ENCODE measurements at places on chromosomes 13 and 19.
A peak's percentile ranks its signal among the peaks of the same experiment; 100 is the strongest.

DNA sequence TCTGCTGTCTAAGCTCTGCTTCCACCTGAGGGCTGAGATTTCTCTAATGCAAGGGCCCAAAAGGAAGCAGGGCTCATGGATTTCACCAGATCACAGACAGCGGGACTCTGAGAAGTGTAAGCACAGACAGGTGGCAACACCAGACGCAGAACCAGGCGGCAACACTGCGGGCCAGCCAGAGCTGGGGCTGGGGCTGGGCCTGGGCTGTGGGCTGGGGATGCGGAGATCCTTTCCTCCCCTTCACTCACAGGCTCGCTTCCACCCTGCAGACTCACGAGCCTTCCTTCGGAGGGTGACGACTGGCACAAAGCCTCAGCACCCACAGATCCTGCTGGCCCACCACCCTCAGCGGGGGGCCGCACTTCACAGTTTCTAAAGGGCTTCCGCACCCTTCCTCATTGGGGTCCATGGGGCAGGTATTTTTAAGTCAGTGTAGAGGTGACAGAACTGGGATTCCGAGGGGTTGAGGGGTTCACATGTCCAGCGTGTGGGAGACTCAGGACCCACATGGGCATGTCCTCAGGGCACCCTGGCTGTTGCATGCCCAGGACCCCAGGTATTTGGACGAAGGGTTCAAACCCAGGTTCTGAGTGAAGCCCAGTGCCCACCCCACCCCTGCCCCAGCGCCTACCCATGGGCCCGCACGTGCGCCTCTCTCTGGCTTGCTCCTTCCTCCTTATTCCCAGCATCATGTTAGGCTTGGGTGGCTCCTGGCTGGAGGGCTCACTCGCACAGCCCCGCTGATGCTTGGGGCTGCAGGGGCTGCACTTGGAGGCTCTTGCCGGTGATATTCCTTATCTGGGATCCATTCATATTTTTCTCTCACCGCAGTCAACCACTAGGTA, 137.3 kb upstream of the GPR12 start:
- no peak for DNase-seq

- no peak for DNase-seq
Observed at GRCh38 chr13:33110713-33111413, 94.6 kb downstream of the KL start.

- peak; percentile 26 for DNase-seq
Observed at GRCh38 chr19:13817018-13817614, 21.9 kb downstream of the ZSWIM4 start.

- no peak for DNase-seq
Observed at GRCh38 chr13:102628559-102628958, 31.8 kb downstream of the TPP2 start.

GRCh38 chr19:36420961-36421748, 2.7 kb upstream of the ZFP82 start:
- no peak for DNase-seq

- DNase-seq: no peak
Observed at GRCh38 chr13:102960959-102961358, 105.3 kb downstream of the SLC10A2 start.

DNA sequence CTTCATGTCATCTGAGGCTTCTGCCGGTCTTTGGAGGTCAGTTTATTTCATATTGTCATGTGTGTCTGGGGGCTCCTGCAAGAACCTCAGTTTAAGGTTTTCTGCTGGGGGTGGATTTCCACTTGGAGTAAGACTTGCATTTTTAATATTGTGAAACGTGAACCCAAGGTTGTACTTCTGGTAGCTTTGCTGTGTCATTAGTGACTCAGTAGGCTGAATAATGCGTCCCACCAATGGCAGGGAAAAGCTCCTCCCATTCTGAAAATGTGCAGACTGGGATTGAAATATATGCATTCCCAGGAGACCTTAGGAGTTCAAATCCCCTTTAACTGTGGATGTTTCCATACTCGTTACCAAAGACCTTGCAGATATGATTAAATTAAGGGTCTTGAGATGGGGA, 46.2 kb downstream of the ING1 start:
- no peak for DNase-seq

- DNase-seq: no peak
Observed at GRCh38 chr13:67421475-67421874, 191.3 kb upstream of the PCDH9 start.

DNA sequence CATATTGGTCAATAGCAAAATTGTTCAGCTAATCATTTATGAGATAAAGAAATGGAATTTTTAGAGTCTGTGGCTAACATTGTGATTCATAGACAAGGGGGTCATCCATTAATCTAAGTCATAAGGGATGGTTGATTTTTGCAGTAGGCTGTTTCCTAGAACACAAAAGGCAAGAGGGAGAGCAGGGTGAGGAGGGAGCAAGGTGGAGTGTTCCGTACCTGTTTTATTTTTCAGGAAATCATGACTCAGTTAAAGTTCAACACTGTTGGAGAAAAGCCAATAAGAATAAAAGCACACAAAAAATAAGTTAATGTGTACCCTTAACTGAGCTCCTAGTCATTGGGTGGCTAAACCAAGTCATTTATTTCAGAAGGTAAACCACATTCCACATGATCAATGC, 512.4 kb upstream of the ATXN8OS start:
- no peak for DNase-seq

- no peak for DNase-seq
Observed at GRCh38 chr19:31263328-31263727, 85.9 kb downstream of the TSHZ3 start.

DNA sequence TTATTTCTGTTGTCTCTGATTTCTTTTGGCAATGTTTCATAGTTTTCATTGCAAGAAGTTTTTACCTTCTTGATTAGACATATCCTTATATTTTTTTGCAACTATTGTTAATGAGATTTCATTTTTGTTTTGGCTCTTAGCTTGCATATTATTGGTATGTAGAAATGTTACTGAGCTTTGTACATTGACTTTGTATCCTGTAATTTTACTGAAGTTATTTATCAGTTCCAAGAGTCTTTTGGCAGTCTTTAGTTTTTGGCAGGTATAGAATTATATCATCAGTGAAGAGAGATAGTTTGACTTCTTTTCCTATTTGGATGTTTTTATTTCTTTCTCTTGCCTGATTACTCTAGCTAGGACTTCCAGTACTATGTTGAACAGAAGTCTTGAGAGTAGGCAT, 375.7 kb downstream of the TDRD3 start:
- DNase-seq: no peak

- peak; percentile 16 for DNase-seq
Observed at GRCh38 chr19:51368366-51369282, at the start of gene CLDND2. Gene CLDND2, minus strand, starts transcription at chr19:51369003. Its CDS starts 426 bp downstream, at chr19:51368577.

DNA sequence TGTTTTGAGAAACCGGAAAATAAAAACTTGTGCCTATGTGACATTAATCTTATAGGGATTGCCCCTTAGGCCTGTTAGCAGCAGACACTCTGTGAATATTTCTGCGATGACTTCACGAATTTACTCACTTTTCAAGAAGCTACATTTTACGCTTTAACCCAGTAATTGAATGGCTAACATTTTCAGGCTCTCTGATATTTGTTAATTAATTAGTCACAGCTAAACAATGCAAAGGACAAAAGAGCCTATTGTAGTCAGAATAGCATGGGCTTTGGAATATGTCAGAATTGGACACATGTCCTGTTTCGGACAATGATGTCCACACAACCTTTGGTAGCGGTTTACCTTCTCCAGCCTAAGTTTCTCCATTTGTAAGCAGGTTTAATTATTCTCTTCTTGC, 506.6 kb downstream of the EFNB2 start:
- DNase-seq: no peak

- no peak for DNase-seq
Observed at GRCh38 chr13:63481334-63481733, 2065.7 kb upstream of the PCDH20 start.

- no peak for DNase-seq
Observed at GRCh38 chr19:16804176-16804575, 25.0 kb upstream of the SIN3B start.

DNA sequence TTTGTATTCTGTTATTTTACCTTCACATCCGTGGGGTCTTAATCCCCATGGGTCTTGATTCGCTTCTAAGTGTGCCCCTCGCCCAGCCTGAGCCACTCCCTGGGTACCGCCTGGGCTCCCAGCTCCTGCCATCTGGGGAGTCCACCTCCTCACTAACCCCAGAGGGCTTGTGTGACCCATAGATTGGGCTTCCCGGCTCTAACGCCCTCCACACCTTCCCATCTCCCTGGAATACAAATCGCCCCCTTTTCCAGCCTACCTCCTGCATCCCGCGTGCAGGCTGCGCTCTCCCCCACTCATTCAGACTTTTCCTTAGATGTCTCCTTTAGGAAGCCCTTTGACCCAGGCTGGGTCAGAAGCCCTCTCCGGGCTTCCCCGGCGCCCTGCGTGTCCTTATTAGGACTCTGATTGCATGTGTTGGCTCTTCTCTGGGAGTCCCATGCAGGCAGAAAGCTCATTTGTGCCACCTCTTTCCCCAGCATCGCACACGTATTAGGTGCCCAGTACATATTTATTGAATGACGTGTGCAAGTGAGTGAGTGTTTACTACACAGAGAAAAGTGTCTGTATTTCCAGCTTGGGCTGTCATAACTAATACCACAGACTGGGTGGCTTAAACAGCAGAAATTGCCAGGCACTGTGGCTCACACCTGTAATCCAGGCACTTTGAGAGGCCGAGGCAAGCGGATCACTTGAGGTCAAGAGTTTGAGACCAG, 757 bp downstream of the CCDC124 start:
- DNase-seq: no peak

GRCh38 chr13:48506092-48506701, 26.7 kb downstream of the RCBTB2 start:
- no peak for DNase-seq

- DNase-seq: no peak
Observed at GRCh38 chr13:93942016-93942415, 537.5 kb downstream of the DCT start.

DNA sequence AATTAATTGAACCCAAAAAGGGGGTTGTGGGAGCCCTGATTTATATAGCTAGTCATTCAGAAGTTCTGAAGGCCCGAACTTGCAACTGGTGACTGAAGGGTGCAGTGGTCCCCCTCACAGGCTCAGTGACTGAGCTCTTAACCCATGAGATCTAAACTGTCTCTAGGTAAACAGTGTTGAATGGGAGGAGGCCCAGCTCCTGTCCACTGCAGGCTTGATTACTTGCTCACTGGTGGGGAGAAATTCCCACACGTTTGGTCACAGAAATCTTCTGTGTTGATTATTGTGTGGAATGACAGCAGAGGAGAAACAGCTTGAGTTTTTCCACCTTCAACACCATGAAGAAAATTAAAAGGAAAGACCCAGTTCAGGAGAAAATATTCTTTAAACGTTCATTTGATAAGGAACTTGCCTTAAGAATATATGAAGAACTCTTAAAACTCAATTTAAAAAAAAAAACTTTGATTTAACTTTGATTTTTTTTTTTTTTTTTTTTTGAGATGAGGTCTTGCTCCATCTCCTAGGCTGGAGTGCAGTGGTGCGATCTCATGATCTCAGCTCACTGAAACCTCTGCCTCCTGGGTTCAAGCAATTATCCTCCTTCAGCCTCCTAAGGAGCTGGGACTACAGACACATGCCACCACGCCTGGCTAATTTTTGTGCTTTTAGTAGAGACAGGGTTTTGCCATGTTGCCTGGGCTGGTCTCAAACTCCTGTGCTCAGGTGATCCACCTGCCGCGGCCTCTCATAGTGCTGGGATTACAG, 249.3 kb downstream of the UQCRFS1 start:
- DNase-seq: no peak

- DNase-seq: no peak
Observed at GRCh38 chr19:57037556-57037955, 82.2 kb upstream of the USP29 start.

DNA sequence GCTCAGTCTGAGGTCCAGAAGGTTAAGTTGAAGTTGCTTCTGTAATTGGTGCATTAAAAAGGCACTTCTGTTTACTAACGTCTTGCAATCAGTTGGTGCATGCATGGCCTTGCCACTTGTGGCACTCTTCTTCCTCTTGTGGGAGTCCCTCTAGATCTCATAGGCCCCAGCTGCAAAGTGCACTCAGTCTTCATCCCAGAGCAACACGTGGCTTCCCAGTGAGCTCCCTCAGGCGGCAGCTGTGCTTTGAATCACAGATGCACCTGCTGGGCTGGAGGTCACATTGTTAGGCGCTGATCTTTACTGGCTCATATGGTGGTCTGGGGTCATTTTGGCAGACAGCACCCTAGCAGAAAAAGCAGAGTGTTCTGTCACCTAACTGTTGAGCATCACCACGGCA, 215.7 kb downstream of the ZNF536 start:
- no peak for DNase-seq

DNA sequence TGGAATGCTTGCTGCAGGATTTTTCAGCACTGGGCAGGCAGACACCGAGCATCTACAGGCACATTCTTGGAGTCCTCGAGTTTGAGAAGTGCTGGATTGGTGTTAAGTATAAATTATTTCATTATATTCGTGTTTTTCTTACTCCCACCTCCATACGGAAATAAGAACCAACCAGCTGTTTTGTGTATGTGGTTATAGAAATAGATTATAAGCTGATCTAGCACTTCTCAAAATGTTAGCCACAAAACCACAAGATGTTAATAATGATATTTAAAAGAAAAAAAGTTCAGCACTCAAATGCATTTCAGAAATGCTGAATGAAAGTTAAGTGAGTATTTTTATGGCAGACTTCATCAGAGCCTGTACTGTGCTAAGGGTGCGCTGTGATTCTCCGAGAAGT, 24.0 kb upstream of the TEX29 start:
- no peak for DNase-seq

DNA sequence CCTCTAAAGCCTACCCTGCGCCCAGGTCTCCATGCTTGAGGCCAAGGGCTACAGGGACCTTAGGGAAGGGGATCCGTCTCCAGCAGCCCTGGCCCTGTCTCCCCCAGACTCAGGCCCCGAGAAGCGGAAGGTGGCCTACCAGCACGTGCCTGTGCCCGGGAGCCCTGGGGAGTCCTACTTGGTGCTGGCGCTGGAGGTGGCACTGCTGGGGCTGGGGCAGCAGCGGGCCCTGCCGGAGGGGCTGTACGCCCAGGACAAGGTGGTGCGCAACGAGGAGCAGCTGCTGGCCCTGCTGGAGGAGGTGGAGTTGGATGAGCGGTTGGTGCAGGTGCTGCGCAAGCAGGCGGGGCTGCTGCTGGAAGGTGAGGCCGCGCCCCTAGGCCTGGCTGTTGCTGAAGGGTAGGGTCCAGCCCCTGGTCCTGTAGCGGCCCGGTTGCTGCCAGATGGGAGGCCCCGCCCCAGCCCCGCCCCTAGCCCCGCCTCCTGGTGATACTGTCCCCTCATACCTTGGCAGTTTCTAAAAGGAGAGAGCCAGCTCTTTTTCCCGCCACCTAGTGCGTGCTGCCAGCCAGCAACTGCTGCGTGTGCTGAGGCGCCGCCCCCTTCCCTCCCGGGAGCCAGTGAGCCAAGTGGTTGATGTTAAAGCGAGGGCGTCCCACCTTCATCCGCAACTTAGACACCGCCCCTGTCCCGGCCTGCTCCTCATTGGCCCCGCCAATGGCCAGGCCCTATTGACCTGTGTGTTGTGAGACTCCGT, 22.6 kb downstream of the ZSWIM4 start:
- DNase-seq: peak; percentile 29

- DNase-seq: peak; percentile 36
Observed at GRCh38 chr19:16628984-16629691, 1.1 kb upstream of the MED26 start.

GRCh38 chr13:99922631-99923404, 48.7 kb downstream of the ZIC5 start:
- no peak for DNase-seq

Data from activated CD4-positive, alpha-beta T cell treated with anti-CD3 and anti-CD28 coated beads, Interleukin-2, Interleukin-6, amounts not matched to agents 100 ng/mL and 50 ng/mL, durations not matched to agents 16 hours and 8 hours (primary cell).